ENCODE measurements at places on chromosomes 4 and X.

DNA sequence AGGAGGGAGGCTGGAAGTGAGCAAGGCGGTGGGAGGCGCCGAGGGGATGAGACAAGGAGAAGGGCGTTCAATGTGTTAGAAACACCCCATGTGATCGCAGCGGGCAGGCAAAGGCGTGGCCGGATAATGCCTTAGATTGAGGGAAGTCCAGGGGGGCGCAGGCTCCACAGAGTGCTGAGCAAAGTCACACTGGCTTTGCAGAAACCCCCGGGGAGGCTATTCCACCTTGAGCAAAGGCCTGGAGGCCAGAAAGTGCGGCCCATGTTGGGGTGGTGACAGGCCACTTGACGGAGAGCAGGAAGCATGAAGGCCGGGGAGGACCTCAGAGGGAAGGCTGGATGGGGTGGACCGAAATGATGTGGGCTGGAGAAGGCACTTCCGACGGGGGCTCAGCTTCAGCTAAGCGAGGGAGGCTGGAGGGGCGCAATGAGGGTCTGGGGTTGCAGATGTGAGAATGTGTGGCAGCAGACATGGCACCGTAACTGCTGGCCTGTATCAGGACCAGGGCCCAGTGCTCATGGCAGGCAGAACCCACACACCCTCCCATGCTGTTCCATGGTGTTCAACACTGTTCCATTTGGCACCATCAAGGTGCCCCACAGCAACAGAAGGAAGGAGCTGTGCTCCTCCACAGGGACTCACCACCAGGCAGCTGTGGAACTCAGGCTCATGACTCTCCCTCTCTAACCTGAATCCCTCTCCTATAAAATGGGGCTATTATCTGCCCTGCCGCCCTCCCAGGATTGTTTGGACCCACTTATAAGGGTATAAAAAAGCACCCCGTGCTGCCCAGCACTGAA, 50.3 kb downstream of the HMX1 start:
- DNase-seq = no peak

DNA sequence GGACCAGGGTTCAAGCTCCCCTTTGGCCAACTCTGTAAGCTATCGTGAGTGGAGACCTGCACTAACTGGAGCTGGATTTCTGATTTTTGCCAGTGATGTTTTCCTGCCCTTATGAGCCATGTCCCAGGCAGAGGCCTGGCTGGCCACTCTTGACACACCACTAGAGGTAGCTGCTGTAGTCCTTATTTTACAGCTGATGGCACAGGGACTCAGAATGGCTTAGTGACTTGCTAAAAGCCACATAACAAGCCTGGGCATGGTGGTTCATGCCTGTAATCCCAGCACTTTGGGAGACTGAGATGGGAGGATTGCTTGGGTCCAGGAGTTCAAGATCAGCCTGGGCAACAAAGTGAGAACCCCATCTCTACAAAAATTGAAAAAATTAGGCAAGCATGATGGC, 33.4 kb downstream of the CYTL1 start:
- DNase-seq = no peak

DNA sequence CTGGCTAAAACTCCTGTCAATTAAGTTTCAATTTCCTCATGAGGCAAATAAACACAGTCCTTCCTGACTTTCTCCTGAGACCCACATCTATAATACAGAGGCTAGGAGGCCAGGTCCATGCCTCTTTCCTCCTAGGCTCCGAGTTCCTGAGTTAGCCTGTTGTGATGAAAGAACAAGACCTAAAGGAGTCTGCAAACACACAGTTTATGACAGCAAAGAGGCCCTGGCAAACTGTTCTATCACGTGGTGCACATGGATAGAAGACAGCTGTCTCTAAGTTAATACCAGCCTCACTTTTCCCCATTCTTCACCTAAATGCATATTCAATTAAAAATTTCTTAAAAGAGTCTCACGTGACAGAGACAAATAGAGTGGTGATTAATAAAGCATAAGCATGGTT, 145.2 kb downstream of the TET2 start:
- no peak for DNase-seq

DNA sequence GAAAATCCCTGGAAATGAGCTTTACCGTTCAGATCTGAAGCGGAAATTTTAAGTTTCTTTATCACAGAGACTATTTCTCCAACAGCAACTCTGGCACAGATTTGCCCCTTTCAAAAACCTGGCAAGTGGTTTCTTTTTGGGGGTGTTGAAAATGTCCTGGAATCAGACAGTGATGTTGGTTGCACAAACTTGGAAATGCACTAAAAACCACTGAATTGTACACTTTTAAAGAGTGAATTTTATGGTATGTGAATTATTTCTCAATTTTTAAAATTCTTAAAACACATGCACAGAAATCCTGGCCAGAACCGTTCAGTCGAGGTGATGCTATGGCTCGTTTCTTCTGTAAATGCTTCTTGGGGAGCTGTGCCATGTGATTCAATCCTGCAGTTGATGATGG, 121.2 kb upstream of the RBPJ start:
- DNase-seq = no peak

DNA sequence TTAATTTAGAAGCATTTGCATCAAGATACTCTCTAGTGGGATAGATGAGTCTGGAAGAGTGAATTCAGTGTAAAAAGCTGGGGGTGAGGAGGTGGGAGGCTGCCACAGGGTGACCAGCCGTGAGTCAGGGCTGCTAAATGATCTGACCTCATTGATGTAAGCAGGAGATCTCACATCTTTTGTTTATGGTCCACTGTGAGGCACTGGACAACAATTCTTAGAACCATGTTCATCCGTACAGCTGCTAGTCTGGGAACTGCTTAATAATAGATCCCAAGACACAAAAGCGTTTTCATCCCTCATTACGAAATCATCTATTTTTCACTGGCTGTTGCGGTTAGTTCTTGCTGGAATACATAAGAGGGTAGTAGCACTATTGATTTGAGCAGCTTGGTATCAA, 14.1 kb downstream of the KLF3 start:
- DNase-seq = peak; percentile 81

DNA sequence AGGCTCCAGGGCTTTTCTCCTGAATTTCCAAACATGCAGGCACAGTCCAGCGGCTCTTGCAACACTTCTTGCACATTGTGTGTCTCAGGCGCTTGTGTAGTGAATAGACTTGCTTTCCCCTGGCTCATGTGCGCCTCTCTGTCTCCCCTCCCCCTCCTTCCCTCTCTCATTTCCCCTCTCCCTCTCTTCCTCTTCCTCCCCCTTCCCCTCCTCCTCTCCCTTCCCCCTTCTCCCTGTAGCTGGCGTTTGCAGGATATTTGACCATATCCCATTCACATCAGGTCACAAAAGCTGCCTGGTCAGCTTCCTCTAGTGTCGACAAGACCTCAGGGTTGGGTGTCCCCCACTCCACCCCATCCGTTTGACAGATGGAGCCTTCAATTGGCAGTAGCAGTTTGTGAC, 2.4 kb downstream of the CHST7 start:
- DNase-seq = no peak

- peak; percentile 81 for DNase-seq
These were observed 961 bp upstream of the NOCT start for GRCh38 chr4:139014371-139015268.

- no peak for DNase-seq
These were observed 264.1 kb downstream of the CBLL2 start for GRCh38 chrX:22536746-22537304.

Data from myocyte (in vitro differentiated cells).